HTR-8/SVneo (cell line): ENCODE measurements at places on chromosomes 5 and 9.

GRCh38 chr9:78898234-78898633, 601.3 kb downstream of the PSAT1 start:
- DNase-seq = no peak

DNA sequence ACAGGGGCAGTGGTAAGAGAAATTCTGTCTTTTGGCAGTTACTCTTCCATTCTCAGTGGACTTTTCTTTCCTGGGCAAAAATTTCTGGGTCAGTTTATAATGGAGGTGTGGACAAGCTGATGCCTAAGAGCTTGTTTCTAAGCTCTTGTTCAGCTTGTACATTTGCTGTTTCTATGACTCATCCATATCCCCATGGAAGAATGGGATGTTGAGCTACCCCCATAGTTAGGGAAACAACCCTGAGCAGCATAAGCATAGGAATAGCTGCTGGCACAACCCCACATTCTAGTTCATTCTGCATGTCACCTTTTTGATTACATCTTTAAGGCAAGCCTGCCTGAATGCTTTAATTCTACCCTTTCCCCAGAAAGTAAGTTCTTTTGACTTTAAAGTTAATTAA, 173.3 kb downstream of the PSAT1 start:
- DNase-seq = no peak

GRCh38 chr5:113232221-113232620, 202.6 kb downstream of the TSSK1B start:
- DNase-seq = no peak

DNA sequence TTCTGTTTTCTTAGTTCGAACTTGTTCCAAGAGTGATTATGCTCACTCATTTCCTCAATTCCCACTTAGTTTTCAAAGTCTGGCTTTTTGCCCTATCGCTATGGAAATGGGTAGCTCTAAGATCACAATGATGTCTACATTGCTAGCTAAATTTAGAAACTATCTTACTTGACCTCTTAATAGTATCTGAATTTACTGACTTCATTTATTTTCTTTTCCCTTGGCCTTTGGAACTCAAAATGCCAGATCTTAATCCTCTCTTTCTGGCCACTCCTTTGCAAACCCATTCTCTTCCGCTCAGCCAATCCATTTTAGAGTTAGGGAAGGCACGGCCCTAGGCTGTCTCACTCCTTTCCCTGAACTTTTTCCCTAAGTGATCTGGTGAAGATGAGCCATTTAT, 137.0 kb downstream of the FER start:
- no peak for DNase-seq

- no peak for DNase-seq
Measured at GRCh38 chr5:132525299-132525724, 18.0 kb downstream of the IL5 start.

DNA sequence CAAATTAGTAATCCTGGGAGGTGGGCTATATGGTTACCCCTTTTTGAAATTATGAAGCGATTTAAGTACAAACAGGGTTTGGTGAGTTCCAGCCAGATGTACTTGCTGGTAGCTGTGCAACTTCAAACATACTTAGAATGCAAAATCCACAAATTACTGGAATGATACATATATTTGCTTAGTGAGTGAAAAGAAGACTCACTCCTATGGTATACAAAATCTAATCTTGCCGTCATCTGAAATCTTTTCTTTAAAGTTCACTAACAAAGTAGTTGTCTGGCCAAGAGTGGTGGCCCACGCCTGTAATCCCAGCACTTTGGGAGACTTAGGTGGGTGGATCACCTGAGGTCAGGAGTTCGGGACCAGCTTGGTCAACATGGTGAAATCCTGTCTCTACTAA, 64.9 kb upstream of the TJP2 start:
- no peak for DNase-seq

DNA sequence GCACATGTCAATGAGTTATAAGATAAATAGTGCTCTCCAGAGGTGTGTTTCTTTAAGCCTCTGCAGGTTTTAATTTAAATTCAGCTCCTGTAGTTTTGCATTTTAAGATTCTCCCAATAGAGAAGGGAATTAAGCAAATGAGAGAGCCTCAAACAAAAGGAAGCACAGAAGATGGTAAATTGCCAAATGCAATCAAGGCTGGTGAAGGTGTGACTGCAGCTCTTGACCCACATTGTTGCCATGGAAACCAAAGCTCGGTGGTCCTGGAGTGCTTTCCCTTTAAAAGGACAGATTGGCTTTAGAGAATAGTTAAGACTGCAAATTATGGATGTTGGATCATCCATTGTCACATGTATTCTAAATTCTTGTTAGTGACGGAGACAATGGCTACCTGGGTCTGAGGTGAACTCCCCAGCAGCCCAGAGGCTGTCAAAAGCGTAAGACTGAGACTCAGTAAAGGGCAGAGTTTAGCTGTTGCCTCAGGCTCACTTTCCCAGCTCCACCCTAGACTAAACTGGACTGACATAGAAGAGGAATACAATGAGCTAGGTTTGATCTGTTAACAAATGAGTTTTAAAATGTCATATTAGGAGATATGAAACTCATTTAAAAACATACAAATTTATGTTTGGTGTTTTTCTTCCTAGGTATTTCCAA, 12.3 kb downstream of the GAPT start:
- DNase-seq = no peak

DNA sequence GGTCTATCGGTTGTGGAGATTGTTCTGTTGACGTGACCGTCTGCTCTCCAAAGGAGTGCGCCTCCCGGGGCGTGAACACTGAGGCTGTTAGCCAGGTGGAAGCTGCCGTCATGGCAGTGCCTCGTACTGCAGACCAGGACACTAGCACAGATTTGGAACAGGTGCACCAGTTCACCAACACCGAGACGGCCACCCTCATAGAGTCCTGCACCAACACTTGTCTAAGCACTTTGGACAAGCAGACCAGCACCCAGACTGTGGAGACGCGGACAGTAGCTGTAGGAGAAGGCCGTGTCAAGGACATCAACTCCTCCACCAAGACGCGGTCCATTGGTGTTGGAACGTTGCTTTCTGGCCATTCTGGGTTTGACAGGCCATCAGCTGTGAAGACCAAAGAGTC, 128.9 kb upstream of the DMRT1 start:
- no peak for DNase-seq

DNA sequence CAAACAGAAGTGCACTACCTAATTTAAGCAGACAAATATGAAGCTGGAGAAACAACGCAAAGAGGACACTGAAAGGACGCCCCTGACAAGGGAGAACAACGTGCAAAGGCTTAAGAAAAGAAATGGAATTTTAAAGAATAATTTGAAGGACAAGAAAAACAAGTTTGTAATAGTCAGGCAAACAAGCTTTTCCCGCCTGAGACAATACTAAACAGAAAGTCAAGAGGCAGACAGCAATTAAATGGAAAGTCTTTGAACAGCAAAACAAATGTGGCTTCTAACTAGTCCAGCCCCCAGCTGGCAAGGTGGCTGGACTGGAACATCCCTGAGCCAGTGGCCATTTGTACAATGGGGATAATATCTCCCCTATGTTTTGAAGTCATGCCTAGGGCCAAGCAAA, 63.3 kb downstream of the SIL1 start:
- DNase-seq = no peak

DNA sequence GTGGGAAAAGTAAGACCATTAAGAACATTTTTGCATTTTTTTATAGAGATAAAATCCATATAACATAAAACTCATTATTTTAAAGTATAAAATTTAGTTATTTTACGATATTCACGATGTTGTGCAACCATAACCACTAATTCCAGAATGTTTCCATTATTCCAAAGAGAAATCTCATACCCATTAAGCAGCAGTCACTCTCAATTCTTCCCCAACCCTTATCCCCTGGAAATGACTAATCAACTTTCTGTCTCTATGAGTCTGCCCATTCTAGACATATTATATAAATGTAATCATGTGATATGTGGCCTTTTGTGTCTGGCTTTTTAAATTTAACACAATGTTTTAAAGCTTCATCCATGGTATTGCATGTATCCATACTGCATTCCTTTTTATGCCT, 115.6 kb upstream of the ADAMTSL1 start:
- no peak for DNase-seq

- DNase-seq = no peak
Measured at GRCh38 chr5:117207088-117207668, 632.6 kb upstream of the SEMA6A start.

DNA sequence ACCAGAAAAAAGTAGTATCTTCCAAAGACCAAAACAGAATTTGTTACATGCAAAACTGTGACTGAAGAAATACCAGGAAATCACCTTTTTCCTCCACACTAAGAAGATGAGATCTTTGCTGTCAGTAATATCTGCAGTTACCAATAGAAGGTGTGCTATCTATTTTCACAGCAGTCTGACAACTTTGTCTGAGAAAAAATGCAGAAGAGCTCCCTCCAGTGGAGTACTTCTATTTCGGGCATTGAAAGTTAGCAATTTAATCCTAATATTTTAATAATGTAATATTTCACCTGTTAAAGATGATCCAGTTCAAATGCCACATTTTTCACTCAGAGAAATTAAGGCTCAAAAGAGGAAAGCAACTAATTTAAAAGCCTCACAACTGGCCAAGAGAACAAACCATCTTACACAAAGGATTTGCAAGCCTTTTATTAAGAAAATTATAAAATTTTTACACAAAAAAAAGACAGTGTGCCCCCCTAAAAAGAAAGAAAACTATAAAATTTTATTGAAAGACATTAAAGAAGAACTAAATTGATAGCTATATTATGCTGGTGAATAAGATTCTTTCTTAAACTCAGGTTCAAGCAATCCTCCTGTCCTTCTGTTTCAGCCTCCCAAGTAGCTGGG, 50.6 kb downstream of the DEPDC1B start:
- DNase-seq = peak; percentile 40

DNA sequence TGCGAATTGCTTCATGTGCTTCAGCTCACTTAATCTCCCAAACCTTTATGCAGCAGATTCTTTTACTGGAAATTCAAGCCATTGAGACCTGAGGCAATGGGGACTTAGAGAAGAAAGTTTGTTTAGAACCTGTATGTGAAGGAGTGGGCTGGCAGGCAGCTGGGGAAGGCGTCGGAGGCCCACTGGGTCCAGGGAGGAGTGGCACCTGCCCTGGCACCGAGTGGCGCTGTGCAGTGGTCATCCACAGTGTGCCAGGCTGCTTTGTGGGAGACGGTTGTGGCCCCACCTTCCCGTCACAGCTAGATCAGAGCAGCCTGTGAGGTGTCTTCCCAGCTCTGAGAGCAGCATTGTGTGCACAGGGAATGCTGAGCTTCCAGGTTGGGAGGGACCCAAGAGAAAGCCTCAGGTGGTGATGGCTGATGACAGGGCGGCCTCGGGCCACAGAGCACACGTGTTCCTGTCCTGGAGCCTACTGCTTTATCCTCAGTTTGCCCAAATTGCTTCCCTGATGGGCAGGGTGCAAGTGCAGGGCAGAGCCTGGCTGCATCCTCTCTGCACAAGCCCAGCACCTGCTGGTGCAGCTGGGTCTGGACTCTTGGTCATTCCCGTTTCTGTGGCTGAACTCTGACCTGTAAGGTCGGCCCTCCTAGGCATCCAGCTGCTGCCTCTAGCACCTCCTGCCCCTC, 175.2 kb downstream of the CACNA1B start:
- no peak for DNase-seq

DNA sequence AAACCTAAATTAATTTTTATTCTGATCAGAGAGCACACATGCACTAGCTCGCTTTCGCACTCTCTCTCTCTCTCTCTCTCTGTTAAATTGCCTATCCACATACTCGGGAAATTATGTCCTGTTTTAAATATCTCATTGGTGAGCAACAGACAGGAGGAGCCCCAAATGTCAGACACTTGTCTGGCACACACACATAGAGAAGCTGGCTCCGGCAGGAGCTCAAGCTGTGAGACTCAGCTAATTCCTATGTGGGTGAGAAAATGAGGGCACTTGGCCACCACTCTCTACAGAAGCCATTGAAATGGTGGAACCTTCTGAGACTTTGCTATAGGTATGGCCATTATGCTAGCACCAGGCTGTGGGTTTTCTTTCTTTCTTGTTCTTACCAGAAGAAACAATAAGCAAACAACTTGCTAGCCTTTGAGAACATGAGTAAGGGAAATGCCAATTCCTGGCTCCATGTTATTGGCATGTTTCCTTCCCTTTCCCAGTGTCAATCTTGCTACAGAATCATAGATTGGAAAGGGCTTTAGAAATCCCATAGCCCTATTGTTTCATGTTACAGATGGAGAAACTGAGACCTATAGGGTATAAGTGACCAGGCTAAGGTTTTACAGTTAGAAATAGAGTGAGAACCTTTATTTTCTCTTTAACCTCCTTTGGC, 9.0 kb downstream of the RFX3 start:
- DNase-seq = no peak

DNA sequence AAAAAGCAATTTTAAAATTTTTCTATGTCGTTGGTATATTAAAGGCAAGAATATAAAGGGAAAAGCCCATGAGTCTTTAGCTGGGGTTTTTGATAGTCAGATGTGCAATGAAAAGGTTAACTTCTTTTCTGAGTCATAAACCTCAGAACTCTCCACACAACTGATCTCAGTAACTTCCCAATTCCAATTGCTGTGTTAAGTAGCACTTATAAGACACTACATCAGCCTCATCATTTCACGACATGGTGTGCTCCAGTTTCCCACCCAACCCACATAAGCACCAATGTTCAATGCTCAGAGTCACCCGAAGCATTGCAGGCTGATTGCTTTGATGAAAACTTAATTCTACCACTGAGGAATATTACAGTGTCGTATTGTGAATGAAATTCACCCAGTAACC, 155.8 kb downstream of the TSSK1B start:
- DNase-seq = no peak

DNA sequence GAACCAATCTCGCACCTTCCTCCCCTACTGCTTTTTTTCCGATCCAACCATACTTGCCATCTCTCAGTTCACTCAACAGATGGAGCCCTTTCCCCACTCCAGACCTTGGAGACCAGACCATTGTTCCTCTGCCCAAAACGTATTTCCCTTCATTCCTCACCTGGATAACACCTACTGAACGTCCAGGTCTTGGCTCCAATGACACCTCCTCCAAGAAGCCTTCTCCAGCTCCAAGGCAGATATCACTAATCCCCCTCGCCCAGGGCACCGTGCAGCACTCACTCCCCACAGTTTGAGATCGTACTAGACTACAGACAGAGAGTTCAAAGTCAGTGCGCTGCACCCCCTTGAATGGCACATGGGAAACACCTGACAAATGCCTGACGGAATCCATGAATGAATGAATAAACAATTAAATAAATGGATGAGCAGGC, 47.1 kb upstream of the AKNA start:
- peak; percentile 27 for DNase-seq
